ENCODE measurements at places on chromosomes 7 and 10.

DNA sequence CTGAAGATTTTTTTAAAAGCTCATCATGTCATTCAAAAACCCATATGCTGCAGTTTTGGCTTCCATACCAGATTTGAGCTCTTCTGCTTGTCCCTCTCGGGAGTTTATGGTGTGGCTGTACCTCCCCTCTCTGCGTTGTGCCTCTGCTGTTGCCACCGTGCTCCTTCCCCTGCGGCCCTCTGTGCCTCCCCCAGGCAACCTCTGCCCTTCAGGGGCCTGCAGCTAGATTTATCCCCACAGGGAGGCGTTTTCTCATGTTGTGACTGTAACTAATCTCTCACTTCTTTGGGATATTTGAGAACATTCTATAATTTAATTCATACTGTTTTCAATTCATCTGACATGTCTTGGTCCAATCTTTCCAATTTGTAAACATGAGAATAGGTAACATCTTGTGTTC lies 52.7 kb downstream of the TASOR2 start:
- DNase-seq: no peak

GRCh38 chr10:110209454-110209925 lies 2.1 kb downstream of the MXI1 start:
- DNase-seq: peak; percentile 77

DNA sequence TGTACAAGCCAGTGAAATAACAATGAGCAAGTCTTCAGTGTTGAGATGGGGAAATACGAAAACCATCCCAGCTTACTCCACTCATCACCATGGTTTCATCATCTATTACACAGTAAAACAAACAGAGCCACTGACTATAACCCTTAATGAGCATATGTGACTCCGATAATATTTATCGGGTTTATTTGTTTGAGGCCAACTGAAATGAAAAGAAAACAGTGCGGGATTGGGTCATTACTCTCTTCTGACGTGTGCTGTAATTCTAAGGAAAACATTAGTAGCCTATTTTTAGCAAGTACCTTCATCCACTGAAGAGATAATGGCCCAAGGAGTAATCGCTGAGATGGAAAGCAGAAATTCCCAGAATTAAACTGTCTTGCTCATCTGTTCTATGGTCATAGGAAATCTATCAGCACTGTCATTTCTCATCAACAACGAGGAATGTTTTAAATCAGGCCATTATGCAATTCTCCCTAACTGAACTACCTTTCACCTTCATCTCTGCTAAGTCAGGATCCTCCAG lies 716.5 kb downstream of the INHBA start:
- DNase-seq: peak; percentile 25

DNA sequence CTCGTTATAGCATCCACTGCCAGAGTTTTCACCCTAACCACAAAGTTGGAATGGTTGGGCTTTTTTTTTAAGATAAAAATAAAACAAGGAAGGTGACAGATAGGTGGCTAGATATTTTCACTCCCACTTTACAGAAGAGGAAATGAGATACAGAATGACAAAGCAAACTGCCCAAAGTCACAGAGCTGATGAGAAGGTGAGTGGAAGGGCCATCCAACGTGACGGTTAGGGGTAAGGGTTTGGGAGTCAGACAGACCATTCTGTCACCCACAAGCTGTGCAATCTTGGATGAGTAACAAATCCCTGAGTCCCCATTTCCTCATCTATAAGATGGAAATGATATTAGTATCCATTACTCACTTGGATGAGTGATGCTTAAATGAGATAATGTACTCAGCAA lies 106.9 kb upstream of the PDLIM1 start:
- no peak for DNase-seq

GRCh38 chr7:129768614-129769399 lies 157.3 kb downstream of the NRF1 start:
- DNase-seq: no peak

DNA sequence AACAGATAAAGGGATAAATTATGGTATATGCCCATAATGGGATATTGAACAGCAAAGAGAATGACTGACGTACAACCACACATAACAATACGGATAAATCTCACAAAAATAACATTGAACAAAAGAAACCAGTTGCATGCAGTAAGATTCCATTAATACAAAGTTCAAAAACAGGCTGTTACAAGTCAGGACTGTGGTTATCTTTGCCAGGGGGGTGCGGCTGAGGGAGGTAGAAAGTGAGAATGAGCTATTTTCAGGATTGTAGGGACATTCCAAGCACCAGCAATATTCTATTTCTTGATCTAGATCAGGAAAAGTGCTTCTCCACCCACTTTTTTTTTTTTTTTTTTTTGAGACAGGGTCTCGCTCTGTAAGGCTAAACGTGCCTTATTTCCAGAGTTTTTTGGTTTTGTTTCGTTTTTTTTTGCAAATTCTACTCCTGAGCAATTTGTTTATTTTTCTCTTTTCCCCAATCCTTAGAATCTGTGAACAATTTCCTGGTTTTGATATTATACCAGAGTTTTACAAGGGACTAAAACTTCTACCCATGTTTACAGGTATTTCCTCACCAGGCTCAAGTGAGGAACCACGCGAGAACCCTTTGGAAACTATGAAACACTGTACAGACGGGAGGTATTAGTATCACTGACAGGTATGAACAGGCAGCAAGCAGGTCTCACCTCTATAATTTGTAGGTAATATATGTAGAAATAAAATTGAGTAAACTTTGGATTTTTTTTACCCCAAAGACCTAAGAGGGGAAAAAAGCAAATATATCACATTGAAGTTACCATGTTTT lies 9.9 kb downstream of the SMURF1 start:
- DNase-seq: no peak

- no peak for DNase-seq
Observed at GRCh38 chr10:77401683-77402082, 235.9 kb downstream of the KCNMA1 start.

- no peak for DNase-seq
Observed at GRCh38 chr10:94725871-94726270, 36.6 kb upstream of the CYP2C19 start.

GRCh38 chr10:3959370-3960325 lies 174.6 kb upstream of the KLF6 start:
- DNase-seq: no peak

GRCh38 chr10:25481467-25481866 lies 306.7 kb downstream of the GPR158 start:
- DNase-seq: no peak

- no peak for DNase-seq
Observed at GRCh38 chr7:36732806-36733205, 8.5 kb upstream of the AOAH start.

DNA sequence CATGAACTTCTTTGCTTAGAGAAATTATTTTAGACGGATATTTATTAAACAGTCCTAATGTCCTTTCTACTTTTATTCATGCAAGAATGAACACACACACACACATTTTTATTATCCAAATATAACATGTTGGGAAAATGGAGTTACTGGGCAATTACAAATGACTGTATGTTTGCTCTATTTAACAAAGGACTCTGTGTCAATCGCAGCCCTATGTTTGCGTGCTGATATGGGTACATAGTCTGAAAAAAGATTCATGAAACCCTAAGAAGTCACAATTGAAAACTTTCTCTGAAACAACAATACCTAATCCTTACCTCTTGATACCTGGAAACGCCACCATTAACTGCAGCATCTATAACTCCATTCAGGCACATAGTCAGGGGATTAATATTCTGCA lies 184.7 kb upstream of the IMMP2L start:
- DNase-seq: peak; percentile 27

GRCh38 chr7:84912993-84913635 lies 273.7 kb downstream of the SEMA3D start:
- DNase-seq: no peak

DNA sequence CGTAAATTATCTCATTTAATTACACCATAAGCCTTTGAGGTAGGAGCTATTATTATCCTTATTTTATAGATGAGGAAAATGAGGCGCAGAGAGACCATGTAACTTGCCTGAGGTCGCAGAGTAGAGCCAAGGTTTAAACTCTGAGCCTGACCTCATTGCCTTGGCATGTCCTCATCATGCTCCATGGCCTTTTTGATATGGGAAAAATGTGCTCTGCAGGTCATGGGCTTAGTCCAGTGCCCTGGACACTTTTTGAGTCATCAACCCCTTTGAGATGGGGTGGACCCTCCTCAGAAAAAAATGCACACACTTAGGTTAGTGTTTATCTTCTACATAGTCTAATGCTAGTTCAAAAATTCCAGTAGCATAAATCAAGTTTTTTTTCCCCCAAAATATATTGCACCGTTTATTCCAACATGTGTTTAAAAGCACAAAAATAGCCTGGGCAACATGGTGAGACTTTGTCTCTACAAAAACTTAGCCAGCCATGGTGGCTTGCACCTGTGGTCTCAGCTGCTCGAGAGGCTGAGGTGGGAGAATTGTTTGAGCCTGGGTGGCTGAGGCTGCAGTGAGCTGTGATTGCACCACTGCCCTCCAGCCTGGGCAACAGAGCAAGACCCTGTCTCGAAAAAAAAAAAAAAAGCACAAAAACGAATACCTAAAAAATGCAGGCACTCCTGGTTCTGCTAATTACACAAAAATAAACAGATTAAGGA lies 28.6 kb upstream of the TMEM178B start:
- DNase-seq: no peak

- no peak for DNase-seq
Observed at GRCh38 chr10:15775513-15775912, 55.8 kb upstream of the ITGA8 start.

- no peak for DNase-seq
Observed at GRCh38 chr10:73206385-73206784, 38.5 kb downstream of the FAM149B1 start.

GRCh38 chr7:138125119-138125518 lies 48.9 kb downstream of the AKR1D1 start:
- DNase-seq: no peak

DNA sequence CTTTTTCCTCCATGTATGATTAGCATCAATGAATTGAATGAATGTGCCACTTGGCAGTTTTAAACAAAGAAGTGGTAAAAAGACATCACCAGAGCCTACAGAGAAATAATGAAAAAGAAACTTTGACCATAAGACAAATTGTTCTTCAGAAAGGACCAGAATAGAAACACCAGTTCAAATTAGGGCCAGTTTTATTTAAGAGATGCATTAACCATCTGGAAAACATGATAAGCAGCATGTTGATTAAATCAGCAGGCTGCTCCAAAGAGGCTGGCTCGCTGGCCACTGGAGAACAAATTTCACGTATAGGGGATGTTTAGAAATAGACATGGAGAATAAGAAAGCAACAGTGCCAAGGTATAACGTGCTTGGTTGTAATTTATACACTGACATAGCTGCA lies 242.3 kb upstream of the AOAH start:
- no peak for DNase-seq

GRCh38 chr7:92997152-92997551 lies 120.6 kb downstream of the SAMD9 start:
- no peak for DNase-seq

DNA sequence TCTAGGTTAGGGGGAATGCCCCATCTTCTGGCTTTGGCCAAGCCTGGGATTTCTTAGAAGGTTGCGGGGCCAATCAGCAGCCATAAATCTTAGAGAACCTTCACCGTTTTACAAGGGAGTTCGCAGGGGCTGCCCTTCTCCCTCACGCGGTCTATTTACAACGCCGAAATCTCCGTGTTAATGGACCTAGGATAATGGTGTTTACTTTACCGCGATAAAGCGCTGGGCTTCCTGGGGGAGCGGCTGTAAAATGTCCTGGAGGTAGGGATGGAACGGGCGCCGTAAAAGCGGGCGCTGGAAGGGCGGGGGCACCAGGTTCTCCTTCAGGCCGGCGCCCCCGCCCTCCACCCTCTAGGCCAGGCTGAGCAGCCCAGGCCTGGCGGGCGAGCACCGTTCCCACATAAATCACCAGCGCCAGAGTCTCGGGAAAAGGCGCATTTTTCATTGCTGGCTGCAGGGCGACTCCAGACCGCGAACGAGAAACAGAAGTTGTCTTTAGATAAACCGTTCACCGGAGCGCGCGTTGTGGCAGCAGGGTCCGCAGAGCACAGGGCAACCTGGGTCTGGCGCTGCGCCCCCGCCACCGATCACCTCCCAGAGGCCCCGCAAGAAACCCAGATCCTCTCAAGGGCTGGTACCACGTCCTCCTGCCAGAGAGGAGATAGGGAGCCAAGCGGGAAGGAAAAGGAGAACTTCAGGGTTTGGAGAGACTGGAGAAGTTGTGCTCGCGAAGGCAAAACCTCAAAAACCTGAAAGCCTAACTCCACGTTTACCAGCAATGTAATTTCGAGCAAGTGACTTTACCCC lies 12.5 kb upstream of the NKX2-3 start:
- DNase-seq: peak; percentile 56

DNA sequence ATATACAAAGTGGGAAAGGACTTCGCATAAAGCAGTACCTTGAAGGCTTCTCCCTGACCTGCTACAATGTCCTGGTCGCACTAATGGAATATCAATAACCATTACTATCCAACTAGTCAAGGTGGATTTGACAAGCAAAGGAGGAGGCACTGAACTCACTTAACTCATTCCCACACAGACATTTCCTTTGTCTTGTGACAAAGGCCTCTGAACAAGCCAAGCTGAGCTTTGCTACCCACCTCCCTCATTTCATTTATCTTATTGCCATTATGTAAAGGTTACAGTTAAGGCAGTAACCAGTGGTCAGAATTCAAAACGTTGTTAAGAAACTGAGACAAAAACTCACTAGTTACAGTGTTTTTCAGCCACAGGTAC lies 7.3 kb downstream of the ELMO1 start:
- DNase-seq: no peak

- DNase-seq: no peak
Observed at GRCh38 chr10:110044681-110045080, 36.9 kb downstream of the ADD3 start.

DNA sequence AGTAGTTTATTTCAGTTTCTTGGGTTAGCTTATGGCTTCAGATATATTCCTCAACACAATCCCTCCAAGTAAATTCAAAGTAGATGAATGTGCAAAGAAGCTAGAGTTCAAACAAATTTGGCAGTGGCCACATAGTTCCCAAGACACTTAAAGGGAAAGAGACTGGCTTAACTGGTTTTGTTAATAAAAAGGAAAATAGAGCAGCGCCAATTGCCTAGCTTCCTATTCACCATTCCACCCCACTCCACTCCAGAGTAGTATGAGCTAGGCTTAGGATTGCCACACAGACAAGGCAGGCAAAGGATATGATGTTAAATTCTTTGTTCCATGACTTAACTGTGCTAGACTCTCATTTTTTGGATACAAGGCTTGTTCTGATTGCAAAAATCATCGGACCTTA lies 2.0 kb downstream of the XRCC2 start:
- DNase-seq: no peak

- DNase-seq: peak; percentile 87
Observed at GRCh38 chr10:13078912-13079775, 20.8 kb upstream of the OPTN start.

GRCh38 chr7:20787660-20788419 lies 1.2 kb upstream of the SP8 start:
- DNase-seq: no peak

GRCh38 chr7:66720561-66720960 lies 20.0 kb upstream of the RABGEF1 start:
- DNase-seq: no peak

DNA sequence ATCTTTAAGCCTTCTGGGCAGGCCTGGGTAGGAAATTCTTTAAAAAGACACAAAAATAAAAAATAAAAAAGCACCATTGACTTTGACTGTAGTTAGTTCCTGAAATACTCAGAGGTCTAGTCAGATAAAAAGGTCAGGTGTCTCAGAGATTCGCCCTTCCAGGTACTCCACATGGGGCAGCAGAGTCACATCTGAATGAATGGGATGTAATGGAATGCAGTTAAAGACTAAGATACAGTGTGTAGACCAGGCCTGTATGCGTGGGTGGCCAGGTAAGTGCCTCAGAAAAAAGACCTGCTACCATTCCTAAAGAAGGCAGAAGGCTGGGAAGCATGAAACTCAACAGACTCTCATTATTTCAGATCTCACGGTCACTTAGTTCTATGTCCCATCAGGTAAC lies 68.6 kb upstream of the SEM1 start:
- DNase-seq: peak; percentile 6

All from hepatocyte (in vitro differentiated cells).